ENCODE measurements at places on chromosomes 4 and X.

DNA sequence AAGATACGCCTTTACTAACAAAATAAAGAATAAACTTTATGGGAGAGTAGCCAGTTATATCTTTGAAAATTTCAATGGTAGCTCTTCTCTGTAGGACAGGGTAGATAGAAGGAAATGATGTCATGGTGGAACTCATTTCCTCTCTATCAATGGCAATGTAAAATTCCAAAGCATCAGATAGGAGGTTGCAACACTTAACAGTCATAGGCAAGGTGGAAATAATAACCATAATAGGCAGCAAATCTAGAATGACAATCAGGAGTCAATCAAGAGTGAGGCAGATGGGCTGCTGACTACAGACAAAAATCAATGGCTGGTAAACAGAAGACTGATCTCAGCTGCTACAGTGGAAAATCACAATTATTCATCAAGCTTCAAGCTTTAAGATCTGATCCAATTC, 53.9 kb upstream of the TET2 start:
- DNase-seq: no peak

DNA sequence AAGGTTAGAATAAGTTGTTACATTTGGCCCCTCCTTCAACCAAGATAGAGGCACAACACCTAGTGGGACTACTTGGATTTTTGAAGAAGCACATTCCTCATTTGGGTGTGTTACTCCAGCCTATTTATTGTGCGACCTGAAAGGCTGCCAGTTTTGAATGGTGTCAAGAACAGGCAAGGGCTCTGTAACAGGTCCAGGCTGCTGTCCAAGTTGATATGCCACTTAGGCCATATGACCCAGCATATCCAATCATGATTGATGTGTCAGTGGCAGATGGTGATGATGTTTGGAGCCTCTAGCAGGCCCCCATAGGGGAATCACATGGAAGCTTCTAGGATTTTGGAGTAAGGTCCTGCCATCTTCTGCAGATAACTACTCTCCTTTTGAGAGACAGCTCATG, 35.5 kb upstream of the UGT2B4 start:
- no peak for DNase-seq

GRCh38 chr4:6502147-6502546, 29.7 kb upstream of the PPP2R2C start:
- DNase-seq: no peak

DNA sequence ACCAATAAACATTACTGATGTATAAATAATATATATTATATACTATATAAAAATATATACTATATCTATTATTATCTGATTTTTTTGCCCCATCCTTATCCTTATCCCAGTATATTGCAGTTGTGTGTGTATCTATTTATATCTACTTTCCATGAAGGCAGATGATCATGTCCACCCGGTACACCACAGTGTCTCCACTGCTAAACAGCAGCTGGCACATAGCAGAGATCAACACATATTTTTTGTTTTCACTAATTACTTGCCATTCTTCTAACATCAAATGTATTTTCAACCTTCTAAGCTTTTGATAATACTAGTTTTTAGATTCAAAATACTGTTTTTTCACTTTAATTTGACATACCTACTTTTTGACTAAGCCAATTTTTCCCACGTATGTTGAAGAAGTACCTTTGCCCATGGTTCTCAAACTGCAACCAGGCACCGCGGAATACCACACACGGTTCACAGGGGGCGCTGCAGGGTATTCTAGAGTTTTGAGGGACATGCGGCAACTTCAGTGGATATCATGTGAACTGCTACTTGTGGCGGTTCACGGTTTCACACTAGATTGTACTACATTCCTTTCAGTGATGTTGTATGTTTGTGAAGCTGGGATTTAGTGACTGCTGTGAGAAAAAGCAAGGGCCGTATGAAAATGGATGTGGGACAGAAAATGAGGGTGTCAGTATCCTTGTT, 182.5 kb upstream of the NPY2R start:
- DNase-seq: no peak

DNA sequence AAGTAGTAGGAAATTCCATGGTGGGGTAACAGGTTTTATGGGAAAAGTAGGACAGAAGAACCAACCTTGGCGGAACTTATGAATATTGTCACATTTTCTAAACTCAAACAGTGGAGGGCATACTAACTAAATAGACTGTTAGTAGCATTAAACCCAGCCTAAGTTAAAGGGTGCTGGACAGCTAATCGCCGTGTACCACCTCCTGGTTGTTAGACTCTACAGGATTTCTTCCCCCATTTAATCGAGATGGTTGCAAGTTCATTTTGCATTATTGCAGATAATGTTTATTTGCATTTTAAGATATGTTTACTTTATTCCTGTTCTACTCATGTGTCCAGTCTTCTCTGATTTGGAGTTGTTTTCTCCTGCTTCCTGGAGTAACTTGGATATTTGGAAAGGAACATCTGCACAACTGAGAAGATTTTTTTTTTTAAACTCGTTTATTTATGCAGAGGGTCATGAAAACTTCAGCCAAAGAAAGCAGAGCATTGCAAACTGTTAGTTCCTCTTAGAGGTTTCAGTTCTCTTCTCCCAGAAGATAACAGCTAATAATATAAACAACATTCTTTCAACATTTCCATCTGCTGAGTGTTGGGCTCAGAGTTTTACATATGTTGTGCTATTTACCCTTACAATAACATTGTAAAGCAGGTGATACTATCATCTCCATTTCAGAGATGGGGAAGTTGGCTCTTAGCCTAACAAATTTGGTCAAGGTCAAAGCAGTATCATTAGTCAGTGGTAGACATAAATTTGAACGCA, 51.5 kb upstream of the TBC1D9 start:
- no peak for DNase-seq

GRCh38 chrX:57587607-57588006, 4.2 kb upstream of the ZXDB start:
- no peak for DNase-seq

- DNase-seq: no peak
Observed at GRCh38 chr4:110201502-110201901, 3.1 kb upstream of the ELOVL6 start.

DNA sequence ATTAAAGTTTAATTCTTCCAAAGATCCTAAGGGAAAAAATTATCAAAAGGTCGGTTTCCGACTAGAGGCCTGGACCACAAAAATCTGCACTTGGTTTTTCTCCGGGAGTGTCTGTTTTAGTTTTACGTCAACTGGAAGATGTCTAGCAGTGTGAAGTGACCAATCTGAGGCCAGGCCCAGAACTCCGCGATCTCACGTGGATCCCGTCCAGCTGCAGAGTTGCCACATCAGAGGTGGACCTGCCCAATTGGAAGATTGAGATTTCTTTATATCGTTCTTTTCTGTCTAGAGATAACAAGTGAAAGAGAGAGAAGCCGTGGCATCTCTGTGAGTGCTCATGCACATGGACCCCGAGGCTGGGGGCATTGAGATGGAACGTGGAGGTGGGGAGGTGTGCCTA, 115.8 kb downstream of the AFF1 start:
- DNase-seq: no peak

DNA sequence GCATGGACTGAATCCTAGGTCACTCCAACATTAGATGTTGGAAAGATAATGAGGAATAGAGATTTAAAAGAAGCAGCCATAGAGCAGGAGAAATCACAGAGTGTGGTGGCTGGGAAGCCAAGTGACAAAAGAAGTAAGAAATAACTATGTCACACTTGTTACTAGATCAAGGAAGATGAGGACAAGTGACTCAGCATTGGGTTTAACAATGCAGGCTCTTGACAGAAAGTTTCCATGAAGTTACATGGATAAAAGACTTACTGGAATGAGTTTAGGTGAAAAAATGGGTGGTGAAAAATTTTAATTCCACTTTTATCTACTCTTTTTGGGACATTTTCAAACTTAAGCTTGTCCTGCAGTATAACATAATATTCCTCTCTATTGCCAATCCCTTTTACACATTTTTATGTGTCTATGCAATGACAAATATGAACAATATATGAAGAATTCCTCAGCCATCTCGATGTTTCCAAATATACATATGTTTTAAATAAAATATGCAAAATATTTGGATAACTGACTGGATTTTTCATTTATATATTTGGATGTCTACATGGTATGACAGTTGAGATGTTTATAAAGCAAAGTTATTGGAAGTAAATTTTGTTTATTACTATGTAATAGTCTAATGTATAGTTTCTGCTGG, 462.6 kb downstream of the IL15 start:
- no peak for DNase-seq

GRCh38 chrX:11751261-11751660, 6.8 kb upstream of the MSL3 start:
- no peak for DNase-seq

- DNase-seq: no peak
Observed at GRCh38 chr4:140408974-140409373, 18.5 kb downstream of the CLGN start.

DNA sequence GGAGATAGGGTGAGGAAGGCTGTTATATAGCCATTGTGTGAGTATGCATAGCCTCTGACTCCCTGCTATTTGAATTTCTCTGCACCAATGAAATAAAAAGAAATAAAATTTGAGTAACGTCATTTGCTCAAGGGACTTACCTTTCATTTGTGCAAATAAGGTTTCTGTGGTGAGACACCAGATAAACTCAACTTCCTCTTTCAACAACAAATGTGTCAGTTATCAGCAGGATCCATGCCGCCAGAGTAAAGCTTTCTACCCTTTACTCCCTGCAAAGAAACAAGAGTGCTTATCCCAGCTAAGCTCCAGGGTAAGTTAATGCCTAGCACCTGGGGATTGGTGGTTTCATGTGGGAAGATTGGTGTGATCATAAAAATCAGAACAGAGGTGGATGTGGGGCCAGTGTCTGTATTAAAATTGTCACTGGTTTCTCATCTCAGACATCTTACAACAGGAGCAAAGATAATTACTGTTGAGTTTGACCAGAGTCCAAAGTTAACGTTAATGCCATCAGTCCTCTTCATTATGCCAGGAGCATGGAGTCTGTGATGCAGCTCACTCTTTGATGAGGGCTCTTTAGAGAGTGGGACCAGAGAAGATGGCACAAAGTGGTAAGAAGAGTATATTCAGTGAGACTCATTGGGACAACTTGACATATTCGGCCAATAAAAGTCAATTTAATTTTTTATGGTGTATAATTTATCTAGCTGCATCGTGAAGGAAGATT, at the start of gene P2RY10:
Gene P2RY10, plus strand, starts transcription at position 206 of the 727 bp plus-strand sequence. CDS start 15,130 bp downstream, outside the sequence.
- no peak for DNase-seq

- DNase-seq: no peak
Observed at GRCh38 chr4:55117511-55117910, 7.9 kb downstream of the KDR start.

- DNase-seq: no peak
Observed at GRCh38 chr4:23888421-23889319, 1.2 kb downstream of the PPARGC1A start.

GRCh38 chrX:1609762-1610161, 5.1 kb upstream of the ASMT start:
- no peak for DNase-seq

- DNase-seq: no peak
Observed at GRCh38 chr4:55258152-55258865, 87.7 kb upstream of the SRD5A3 start.

GRCh38 chr4:107153228-107153627, 117.1 kb upstream of the DKK2 start:
- DNase-seq: no peak

- no peak for DNase-seq
Observed at GRCh38 chr4:15341733-15342300, 86.0 kb upstream of the C1QTNF7 start.

- DNase-seq: no peak
Observed at GRCh38 chr4:158778156-158778711, 9.4 kb downstream of the FNIP2 start.

- no peak for DNase-seq
Observed at GRCh38 chrX:18692541-18692940, 14.9 kb upstream of the PPEF1 start.

GRCh38 chr4:11201256-11201655, 227.4 kb downstream of the HS3ST1 start:
- DNase-seq: no peak

GRCh38 chrX:153740631-153741222, 16.1 kb downstream of the ABCD1 start:
- DNase-seq: no peak
